Activated T-cell treated with anti-CD3 and anti-CD28 coated beads, Interleukin-2, amount 50 U/mL, for 72 hours (primary cell): ENCODE measurements at places on chromosomes 2 and 18. TPM values are rescaled to one million over a fixed set of nuclear protein-coding genes. Genes with fewer than 3 reads are reported as not detected.

The ZNF521 gene
- not detected for total RNA-seq

The NOL4 gene
- total RNA-seq, result not detected

- DNase-seq, result no peak
These were observed 221.8 kb upstream of the CTAGE1 start for GRCh38 chr18:22639561-22639960.

DNA sequence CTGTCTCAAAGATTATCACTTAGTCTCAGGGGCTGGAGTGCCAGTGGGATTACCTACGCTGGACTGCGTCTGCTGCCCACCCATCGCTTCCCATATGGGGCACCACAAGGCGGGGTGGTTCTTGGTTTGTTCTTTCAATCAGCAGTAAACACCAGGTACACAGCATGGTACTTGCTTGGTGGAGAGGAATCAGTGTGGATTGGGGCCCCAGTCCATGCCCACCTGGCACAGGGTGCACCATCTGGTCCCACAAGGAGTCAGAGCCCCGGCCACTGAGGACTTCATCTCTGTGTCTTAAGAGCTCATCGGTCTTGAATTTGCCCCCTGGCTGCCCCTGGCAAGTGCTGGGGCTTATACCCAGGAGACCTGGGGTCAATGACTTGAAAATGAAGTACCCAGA lies 96.2 kb downstream of the GLI2 start:
- no peak for DNase-seq

The SPATA3 gene
- total RNA-seq, result 2.3 TPM

DNA sequence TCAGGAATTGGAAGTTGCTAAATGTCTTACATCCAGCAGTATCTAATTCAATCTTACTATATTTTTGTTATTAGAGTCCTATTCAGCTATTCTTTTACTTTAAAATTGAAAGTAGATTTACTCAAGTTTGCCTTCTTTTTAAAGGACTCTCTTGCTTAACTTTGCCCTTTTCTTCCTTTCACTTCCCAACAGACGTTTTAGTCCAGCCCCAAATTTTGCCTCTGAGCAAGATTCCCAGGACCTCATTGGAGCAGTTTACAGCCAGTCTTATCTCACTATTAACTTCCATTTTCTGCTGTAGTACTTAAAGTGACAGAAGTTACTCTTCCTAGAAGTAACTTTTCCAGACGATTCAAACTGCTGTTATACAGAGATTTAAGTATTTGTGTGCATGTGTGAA lies 1.7 kb upstream of the PRKD3 start:
- no peak for DNase-seq

DNA sequence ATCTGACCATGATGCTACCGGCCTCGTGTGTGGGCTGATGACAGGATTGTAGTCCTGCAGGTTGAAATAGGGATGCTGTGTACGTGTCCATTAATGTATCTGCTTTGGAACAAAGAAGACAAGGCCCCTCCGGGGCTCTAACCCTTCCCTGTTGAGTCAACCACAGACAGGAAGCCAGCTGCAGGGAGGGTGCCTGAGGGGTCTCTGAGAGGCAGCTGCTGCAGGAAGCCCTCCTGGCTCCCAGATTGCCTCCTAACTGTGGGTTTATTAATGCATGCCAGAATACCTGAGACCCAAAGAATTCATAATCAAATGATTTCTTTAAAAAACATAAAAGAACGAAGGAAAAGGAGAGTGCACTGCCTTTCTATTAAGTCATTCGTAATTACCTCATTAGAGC lies 140.4 kb downstream of the CELF4 start:
- no peak for DNase-seq

DNA sequence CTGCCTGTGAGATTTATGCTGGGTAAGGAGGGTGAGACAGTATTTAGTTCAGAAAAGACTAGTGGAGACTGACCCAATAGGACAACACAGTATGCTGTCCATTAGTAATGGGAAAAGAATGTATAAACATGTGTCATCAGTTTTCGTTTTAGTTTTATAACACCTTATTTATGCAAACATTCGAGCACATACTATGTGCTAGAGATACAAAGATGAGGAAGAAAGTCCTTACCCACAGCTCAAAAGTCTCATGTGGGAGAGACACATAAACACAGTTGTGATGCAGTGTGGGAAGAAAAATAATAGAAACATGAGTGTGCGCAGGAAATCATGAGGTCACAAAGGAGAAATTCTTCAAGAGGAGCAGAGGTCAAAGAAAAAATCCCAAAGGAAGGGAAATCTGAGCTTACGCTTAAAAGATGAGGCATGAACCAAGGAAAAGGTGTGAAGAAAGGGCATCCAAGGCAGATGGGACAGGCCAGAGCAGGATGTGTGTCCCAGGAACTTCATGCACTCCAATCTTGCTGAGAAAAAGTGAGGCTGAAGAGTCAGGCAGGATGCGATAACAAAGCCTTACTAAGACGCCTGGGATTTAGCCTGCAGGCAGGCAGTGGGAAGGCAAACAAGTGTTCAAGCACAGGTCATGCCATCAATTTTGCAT lies 8.1 kb downstream of the METTL21A start:
- no peak for DNase-seq

- no peak for DNase-seq
These were observed 56.7 kb downstream of the ADI1 start for GRCh38 chr2:3462493-3463104.

GRCh38 chr2:120474486-120474885 lies 128.6 kb downstream of the INHBB start:
- DNase-seq, result no peak

The RASGRP3 gene
- 3.1 TPM for total RNA-seq

DNA sequence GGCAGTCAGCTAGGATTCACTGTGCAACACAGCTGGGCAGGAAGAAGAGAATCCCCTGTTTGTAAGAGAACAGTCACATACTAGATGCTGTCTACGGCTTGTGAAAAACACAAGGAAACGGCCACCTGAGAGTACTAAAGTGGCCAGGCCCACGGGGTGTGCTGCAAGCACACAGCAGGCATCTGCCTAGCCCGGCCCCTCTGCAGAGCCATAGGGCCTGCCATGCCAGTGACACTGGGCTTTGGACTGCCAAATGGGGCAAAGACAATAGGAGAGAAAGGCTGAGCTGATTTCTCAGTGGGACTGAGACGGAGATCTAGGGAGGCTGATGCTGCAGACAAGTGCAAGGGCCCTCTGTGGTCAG lies 10.3 kb downstream of the TUBB6 start:
- no peak for DNase-seq

The RAB27B gene
- total RNA-seq, result 0.19 TPM

GRCh38 chr2:233974530-233975071 lies 57.4 kb downstream of the TRPM8 start:
- peak; percentile 11 for DNase-seq

DNA sequence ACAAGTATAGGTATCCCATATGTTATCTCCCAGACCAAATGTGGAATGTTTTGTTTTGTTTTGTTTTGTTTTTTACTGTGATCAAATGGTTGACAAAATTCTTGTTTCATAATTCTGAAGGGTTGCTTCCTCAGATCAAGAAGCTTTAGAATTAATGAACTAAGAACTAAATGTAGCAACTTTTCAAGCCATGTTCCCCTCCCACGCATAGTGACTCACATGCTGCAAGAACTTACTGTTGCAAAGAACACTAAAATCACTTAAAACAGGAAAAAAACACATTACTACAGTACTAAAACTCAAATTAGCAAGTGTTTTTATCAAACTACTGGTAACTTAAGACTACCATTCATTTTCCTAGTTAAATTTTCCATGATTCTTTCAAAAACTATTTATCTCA lies 30.6 kb downstream of the HNRNPLL start:
- peak; percentile 40 for DNase-seq

- DNase-seq, result no peak
These were observed 78.3 kb downstream of the TAF4B start for GRCh38 chr18:26304511-26304910.

- no peak for DNase-seq
These were observed 72.9 kb downstream of the ZBTB7C start for GRCh38 chr18:48336332-48336731.

The PASK gene
- 123 TPM for total RNA-seq

The COX7A2L gene
- total RNA-seq, result 140 TPM
